ENCODE measurements at places on chromosomes 11 and 22.

GRCh38 chr11:19740586-19740985, 27.9 kb downstream of the NAV2 start:
- DNase-seq: no peak

GRCh38 chr11:28017816-28018215, 90.1 kb downstream of the KIF18A start:
- DNase-seq: no peak

DNA sequence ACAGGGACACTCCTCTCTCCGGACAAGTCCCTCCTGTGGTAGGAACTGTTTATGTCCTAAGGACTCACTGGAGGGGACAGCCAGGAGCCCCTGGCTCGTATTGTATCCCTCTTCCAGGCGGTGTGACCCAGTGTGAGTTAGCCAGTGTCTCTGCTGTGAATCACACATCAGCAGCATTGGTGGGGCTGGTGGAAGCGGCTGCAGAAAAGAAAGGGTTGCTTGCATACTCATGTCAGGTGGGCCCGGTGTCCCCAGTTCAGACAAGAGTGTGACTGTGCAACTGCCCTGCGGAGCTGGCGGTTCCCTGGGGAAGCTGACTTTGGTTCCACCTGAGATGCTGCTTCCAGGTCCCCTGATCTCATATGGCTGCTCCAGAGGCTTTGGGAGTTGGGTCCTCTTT, 99.4 kb downstream of the ZBTB16 start:
- DNase-seq: no peak

- DNase-seq: no peak
These were observed 7.5 kb downstream of the VPS51 start for GRCh38 chr11:65103476-65103875.

Measured in central memory CD4-positive, alpha-beta T cell (primary cell).